ENCODE measurements at places on chromosomes 5 and 9.
A peak's percentile ranks its signal among the peaks of the same experiment; 100 is the strongest.

- no peak for DNase-seq
Observed at GRCh38 chr5:83509540-83509939, 38.0 kb downstream of the VCAN start.

DNA sequence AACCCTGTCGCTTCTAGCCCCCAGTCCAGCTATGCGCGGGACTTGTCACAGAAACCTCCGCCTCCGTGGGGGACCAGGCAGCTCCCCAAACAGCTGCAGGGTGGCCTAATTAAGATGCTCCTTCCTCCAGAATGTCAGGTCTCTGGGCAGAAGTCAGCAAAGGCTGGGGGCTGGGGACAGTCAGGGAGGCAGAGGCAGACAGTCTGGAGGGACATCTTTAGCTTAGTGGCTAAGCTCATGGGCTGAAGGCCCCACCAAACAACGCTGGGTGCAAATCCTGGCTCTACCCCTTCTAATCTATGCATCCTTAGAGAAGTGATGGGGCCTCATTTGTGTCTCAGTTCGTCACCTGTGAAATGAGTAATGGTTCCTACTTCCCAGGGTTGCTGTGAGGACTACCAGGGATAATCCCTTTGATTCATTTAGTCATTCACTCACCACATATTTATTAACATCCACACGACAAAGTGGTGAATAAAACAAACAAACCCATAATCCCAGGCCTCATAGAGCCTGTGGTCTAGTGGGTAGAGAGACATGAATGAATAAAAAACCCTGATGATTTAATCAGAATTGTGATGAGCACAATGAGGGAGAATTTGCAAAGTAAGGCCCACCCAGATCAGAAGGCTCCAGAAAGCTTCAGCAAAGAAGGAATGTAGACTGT is 20.2 kb upstream of the MED27 start:
- no peak for DNase-seq

- DNase-seq, result no peak
Observed at GRCh38 chr5:58054018-58054417, 405.9 kb downstream of the PLK2 start.

- DNase-seq, result no peak
Observed at GRCh38 chr5:160030631-160031377, 21.9 kb downstream of the TTC1 start.

DNA sequence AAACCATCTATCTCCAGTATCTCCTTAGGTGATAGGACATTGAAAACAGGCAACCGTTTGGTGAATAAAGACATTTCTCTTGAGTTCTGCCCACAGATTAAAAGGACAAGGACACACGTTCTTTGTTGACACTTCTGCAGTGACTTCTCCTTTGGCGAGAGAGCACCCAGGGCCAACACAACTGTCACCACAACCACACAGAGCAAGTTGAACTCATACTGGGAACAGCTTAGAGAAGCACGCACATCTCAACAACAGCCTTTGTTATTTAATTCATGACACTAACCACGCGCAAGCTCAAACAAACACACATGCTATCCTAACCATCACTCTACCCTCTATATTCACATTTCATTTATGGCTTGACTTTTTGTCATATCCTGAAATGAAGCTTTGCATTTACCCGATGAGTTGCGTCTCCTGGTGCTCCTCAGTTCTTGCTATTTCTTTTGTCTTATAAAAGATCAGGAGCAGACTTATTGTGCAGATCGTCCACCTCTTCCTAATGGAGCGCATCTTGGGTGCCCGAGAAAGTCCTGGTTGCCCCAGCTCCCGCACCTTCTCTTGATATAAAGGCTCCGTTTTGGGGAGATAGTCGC is 543 bp downstream of the ST8SIA4 start:
- DNase-seq, result no peak

DNA sequence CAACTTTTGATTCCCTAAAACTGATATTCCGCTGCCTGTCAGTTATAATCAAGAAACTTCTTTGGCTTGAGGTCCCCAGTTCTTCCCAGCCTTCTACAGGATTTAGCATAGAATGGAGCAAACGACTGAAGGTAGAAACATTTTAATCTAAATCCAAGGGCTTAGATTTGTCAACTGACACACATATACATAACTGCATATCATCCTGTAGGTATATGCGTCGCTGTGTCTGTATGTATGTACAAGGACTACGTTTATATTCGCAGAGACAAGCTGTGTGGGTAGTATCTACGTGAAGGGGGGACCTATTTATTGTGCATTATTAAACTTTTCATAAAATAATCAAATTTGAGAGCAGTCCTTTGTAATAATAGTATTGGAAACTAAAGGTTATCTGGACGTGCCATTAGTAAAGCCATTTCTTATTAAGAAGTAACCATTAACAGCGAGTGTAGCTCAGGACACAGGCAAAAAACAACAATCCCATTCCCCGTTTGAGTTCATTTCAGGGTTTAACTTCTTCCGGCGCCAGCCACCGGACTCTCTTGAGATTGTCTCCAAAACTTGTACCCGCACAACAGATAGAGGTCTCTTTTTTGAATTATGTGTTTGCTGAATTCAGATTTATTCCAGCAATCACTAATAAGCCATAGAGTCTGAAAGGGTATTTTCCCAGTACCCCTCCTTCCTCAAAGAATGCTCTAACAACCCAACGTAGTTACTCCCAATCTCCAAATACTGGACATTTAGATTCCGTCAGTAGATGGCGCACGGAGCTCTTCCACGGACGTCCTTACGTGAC is 2.1 kb upstream of the MLLT3 start:
- peak; percentile 21 for DNase-seq

DNA sequence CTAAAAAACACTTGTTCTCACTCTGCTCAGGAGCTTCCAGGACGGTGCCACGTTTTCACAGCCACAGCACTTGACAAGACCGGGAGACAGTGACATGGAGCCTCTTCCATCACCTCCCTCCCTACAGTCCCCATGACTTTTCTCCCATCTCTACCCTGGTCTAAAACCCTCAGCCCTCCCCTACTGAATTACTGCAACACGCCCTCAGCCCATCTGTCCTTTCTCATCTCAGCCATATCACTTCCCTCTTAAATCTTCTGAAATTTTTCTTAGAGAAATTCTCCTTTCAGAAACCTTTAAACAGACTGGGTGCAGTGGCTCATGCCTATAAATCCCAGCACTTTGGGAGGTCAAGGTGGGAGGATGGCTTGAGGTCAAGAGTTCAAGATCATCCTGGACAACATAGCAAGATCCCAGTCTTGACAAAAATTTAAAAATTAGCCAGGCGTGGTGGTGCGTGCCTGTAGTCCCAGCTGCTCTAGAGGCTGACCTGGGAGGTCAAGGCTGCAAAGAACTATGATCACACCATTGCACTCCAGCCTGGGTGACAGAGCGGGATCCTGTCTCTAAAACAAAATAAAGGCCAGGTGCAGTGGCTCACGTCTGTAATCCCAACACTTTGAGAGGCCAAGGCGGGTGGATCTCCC is 125.8 kb downstream of the MYO10 start:
- no peak for DNase-seq
